ENCODE measurements at places on chromosomes 1 and 21.

GRCh38 chr21:26965907-26966581 is 844 bp downstream of the ADAMTS5 start:
- peak; percentile 48 for DNase-seq

GRCh38 chr1:4270651-4271337 is 370.7 kb upstream of the C1orf174 start:
- no peak for DNase-seq

DNA sequence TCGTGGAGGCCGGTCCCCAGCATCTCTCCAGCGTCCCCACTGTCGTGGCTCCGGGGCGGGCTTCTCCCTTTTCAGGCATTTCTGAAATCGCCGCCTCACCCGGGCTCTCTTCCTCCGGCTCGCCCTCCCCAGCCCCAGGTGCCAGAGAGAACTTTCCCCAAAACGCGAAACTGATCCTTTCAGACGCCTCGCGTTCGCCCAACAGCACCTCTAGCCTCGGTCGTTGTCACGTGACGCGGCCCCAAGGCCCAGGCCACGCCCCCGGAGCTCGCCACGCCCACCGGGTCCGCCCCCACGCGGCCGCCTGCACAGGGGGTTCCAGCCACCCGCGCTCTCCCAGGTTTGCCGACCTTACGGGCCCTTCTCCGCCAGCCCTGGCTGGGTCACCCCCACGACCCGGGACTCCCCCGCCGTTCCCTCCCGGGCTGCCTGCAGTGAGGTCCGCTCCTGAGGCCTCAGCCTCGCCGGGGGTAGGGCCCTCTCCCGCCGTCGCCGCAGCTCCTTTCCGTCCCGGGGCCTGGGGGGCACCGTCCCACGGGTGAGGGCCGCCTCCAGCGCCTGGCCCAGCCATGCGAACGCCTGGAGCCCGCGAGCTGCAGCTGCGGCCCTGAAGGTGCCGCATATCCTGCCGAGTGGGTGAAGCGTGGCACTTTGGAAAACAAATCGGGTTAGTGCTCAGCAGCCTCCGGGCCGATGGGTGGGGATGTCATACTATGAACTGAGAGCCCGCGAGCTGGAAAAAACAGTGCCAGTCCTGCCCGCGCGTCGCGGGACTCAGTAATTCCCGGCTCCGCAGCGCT is 21.0 kb downstream of the H3-3A start:
- DNase-seq: peak; percentile 92

- DNase-seq: no peak
Observed at GRCh38 chr1:69649383-69649990, 81.8 kb downstream of the LRRC7 start.

- peak; percentile 67 for DNase-seq
Observed at GRCh38 chr1:29156543-29157268, 25.0 kb downstream of the SRSF4 start.
